ENCODE measurements at places on chromosomes 2 and 18. TPM values are rescaled to one million over a fixed set of nuclear protein-coding genes. Genes with fewer than 3 reads are reported as not detected.

DNA sequence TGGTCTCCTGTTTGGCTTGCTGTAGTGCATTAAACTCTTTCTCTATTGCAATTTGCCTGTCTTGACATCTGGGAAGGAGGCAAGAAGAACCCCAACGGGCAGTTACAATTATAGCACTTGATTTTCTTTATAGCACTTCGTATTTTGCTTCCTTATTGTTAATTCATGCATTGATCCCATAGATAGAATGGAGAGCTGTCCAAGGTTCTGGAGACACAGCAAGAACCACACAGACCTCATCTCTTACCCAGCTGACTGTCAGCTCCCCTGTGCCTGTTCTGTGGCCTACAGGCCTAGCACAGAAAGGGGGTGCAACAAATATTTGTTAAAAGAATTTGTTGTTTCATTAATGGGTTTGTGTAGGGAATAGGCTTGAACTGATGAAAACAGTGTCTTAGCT lies 194.3 kb downstream of the GALNT1 start:
- no peaks in the 10 kb centered on the region for H3K36me3 ChIP-seq
- H3K4me3 ChIP-seq = no peak overlapping the region
- DNase-seq = no peak
- H3K27ac ChIP-seq = no peak overlapping the region
- H3K27me3 ChIP-seq = no peaks in the 10 kb centered on the region
- H3K4me1 ChIP-seq = no peaks in the 10 kb centered on the region

DNA sequence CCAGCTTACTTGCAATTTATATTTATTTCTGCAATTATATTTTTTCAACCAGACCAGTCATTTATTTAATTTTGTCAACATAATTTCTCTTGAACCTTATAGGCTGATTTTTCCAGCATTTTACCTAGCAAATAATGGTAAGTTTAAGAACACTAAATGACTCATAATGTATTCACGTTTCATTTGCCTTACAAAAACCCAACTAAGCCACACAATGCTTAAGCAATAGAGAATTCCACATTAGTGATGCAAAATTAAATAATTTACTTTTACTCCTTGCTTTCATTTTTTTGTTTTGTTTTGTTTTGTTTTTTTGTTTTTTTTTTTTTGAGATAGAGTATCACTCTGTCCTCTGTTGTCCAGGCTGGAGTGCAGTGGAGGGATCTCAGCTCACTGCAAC lies 110.4 kb upstream of the VRK2 start:
- no peak for DNase-seq
- no peak overlapping the region for H3K4me3 ChIP-seq
- no peaks in the 10 kb centered on the region for H3K4me1 ChIP-seq
- no peaks in the 10 kb centered on the region for H3K36me3 ChIP-seq
- no peaks in the 10 kb centered on the region for H3K27me3 ChIP-seq
- H3K27ac ChIP-seq = no peak overlapping the region

DNA sequence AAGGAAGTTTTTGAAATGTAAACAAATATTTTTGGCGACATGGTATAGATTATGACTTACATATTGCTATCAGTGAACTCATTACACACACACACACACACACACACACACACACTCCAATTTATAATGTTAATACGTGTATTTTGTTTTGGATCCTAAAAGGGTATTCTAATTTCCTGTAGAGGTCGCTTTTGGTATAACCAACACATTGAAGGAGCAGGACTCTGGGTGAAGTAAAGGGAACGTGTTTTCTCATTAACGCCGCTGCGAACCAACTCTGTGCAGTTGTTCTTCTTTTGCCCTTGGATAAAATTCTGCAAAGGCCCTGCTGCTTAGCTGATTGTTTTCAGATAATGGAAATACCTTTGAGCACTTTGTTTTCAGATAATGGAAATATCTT lies 190.4 kb downstream of the PMAIP1 start:
- no peak for DNase-seq
- H3K4me3 ChIP-seq = no peak overlapping the region
- H3K4me1 ChIP-seq = no peaks in the 10 kb centered on the region
- H3K27ac ChIP-seq = no peak overlapping the region
- H3K36me3 ChIP-seq = no peaks in the 10 kb centered on the region

GRCh38 chr2:147463881-147464520 lies 380.8 kb upstream of the ACVR2A start:
- H3K36me3 ChIP-seq = no peaks in the 10 kb centered on the region
- no peaks in the 10 kb centered on the region for H3K27me3 ChIP-seq
- no peak overlapping the region for H3K4me3 ChIP-seq
- no peaks in the 10 kb centered on the region for H3K4me1 ChIP-seq
- no peak overlapping the region for H3K27ac ChIP-seq

DNA sequence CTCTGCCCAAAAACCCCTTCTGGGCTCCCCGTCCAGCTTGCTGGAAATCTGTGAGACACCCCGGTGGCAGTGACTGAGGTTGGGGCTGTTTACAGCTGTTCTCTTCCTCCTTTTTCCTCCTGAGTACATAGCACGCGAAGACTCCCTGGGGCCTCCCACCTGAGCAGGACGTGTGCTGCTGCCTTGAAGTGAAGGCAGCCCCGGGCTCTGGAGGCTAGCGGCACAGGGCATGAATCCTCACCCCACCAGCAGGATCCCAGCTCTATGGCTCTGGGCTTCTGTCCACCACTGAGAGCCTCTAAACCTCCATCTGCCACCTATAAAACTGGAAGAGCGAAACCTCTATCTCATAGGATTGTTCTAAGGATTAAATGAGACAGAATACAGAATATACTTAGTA lies 182.5 kb downstream of the TMEM163 start:
- H3K4me3 ChIP-seq = no peak overlapping the region
- H3K27ac ChIP-seq = no peak overlapping the region
- H3K27me3 ChIP-seq = no peaks in the 10 kb centered on the region
- DNase-seq = no peak
- no peaks in the 10 kb centered on the region for H3K36me3 ChIP-seq

GRCh38 chr2:57862153-57862552 lies 184.5 kb upstream of the VRK2 start:
- DNase-seq = no peak
- H3K27ac ChIP-seq = no peak overlapping the region
- H3K4me1 ChIP-seq = no peaks in the 10 kb centered on the region
- no peaks in the 10 kb centered on the region for H3K27me3 ChIP-seq

DNA sequence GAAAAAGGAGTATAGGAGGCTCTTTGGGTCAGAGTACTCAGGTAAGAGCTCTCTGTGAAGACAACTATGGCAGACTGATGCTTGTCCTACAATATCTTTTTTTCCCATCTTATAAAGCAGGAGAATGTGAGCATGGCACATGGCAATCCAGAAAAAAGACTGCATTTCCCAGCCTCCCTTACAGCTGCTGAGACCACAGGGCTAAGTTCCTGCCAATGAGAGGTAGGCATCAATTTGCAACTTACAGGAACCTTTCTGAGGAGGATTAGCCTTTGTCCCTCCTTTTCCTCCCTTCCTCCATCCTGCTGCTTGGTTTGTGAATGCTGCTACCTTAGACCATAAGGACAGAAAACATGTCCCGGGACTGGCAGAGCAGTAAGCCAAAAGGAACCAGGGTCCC lies 37.8 kb upstream of the ST8SIA5 start:
- no peaks in the 10 kb centered on the region for H3K27me3 ChIP-seq
- H3K4me3 ChIP-seq = no peak overlapping the region
- no peak for DNase-seq
- H3K27ac ChIP-seq = no peak overlapping the region
- H3K36me3 ChIP-seq = no peaks in the 10 kb centered on the region

GRCh38 chr2:28702415-28702861 lies 49.2 kb upstream of the PPP1CB start:
- no peak for DNase-seq
- no peaks in the 10 kb centered on the region for H3K36me3 ChIP-seq
- no peaks in the 10 kb centered on the region for H3K4me1 ChIP-seq
- no peaks in the 10 kb centered on the region for H3K27me3 ChIP-seq
- no peak overlapping the region for H3K27ac ChIP-seq

DNA sequence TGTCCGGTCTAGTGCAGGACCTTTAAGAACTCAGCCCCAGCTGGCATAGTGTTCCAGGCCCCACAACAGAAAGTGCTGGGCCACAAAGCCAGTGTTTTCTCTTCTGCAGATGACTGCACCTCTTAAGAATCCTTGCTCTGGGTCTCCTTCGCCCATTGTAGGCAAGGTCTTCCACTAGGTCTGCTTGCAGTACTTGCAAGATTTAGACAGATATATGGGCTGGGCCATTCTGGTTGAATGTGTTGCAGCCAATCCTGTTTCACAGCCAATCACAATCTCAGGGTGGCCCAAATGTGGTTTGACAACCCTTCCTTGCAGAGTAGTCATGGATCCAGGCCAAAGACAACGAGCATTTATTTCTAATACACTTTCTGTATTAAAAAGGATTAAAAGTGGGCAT lies 13.1 kb upstream of the PIEZO2 start:
- no peaks in the 10 kb centered on the region for H3K27me3 ChIP-seq
- no peaks in the 10 kb centered on the region for H3K36me3 ChIP-seq
- no peak for DNase-seq
- no peak overlapping the region for H3K4me3 ChIP-seq
- H3K4me1 ChIP-seq = no peaks in the 10 kb centered on the region

DNA sequence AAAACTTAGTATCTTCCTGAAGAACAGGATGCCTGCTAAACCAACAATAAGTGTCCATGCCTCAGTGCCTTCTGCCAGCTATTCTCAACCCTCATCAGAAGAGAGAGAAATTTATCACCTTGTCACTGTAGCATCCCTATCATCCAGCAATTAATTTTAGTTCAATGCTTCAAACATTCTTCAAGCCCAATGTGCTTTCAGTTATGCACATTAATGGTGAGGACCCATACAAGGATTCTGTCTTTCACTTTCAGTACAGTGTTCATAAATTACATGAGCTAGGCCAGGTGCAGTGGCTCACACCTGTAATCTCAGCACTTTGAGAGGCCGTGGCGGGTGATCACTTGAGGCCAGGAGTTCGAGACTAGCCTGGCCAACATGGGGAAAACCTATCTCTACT lies 47.0 kb upstream of the MSH6 start:
- H3K27me3 ChIP-seq = no peaks in the 10 kb centered on the region
- H3K27ac ChIP-seq = no peak overlapping the region
- DNase-seq = no peak
- H3K4me3 ChIP-seq = no peak overlapping the region

- no peaks in the 10 kb centered on the region for H3K4me1 ChIP-seq
- DNase-seq = no peak
- no peaks in the 10 kb centered on the region for H3K27me3 ChIP-seq
- H3K27ac ChIP-seq = no peak overlapping the region
- no peak overlapping the region for H3K4me3 ChIP-seq
These were observed 13.1 kb downstream of the TMEM131 start for GRCh38 chr2:97982621-97983020.

DNA sequence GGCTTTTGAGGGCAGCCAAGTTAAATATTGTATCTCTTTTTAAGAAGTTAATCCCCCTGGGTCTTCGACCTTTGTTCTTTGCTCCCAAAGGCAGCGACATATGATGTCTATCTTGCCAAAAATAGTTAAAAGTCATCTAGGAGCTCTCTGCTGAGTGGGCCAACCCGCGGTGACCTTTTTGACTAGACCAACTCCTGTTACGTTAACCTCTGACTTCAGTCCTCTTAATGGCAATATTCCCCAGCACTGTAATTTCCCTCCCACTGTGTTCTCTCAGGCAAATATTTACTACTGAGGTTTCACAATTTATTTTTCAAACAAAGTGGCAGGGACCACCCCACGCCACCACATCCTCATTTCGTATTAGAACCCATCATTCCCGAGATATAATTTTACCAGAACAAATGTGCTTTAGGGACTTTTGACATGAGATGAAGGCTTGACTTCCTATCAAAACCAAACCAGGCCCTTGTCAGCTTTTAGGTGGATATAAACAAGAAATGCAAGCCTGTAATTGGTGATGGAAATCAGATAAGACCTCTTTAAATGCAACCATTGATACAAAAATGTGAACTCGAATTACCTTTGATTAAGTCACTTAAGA lies 764.7 kb downstream of the SATB2 start:
- no peak for DNase-seq
- no peak overlapping the region for H3K4me3 ChIP-seq
- peaks cover 22% of the 10 kb centered on the region for H3K4me1 ChIP-seq

GRCh38 chr2:132849118-132849517 lies 179.1 kb upstream of the LYPD1 start:
- DNase-seq = no peak
- no peaks in the 10 kb centered on the region for H3K4me1 ChIP-seq
- no peak overlapping the region for H3K4me3 ChIP-seq
- H3K27ac ChIP-seq = no peak overlapping the region

DNA sequence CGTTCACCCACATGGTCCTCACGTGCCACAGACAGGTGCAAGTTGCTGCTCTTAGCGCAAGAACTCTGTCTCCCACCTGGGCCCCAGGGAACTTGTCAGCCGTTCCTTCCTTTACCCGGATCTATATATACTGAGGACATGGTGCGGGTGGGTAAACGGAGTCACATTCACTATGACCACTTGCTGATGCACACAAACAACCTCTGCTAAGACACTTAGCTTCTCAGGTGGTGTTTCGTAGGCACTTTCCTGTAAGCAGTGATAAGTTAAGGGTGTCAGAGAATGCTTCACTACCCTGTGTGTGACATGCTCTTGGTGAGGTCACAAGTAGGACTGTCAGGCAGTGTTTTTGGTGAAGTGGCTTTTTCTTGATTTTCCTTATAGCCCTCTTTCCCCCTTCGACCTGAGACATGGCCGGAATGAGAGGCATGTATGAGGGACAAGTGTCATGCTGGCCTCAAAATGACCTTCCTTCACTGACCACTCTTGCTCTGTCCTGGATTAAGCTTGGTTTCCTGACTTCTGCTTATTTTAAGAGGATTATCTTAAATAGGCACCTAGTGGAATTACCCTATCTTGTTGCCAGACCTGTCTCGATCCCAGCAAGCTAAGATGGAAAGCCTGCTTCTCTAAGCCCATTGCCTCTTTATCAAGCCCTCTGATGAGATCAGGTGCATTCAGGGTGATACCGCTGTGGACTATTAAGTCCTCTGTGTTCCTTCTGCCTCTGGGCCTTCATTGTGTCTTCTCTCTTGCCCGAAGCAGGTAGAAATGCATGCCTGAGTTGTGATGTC lies 97.1 kb upstream of the CELF4 start:
- H3K36me3 ChIP-seq = no peaks in the 10 kb centered on the region
- H3K4me3 ChIP-seq = no peak overlapping the region
- H3K27ac ChIP-seq = no peak overlapping the region
- DNase-seq = no peak
- no peaks in the 10 kb centered on the region for H3K27me3 ChIP-seq

- no peak overlapping the region for H3K27ac ChIP-seq
- no peak for DNase-seq
- no peaks in the 10 kb centered on the region for H3K36me3 ChIP-seq
- no peaks in the 10 kb centered on the region for H3K27me3 ChIP-seq
- H3K4me1 ChIP-seq = no peaks in the 10 kb centered on the region
These were observed 521.0 kb downstream of the ADCYAP1 start for GRCh38 chr18:1425679-1426078.

SERPINB11 gene
- total RNA-seq = not detected

TUBA4B gene
- total RNA-seq = not detected

MRPL19 gene
- total RNA-seq = 25.7 TPM
